ENCODE measurements at places on chromosomes 16 and 17.

GRCh38 chr16:16797239-16797638 is 418.3 kb downstream of the NPIPA7 start:
- no peak for DNase-seq

- peak; percentile 29 for DNase-seq
Observed at GRCh38 chr16:53822936-53823529, 119.1 kb downstream of the FTO start.

- no peak for DNase-seq
Observed at GRCh38 chr17:5545051-5545987, 39.0 kb downstream of the NLRP1 start.

DNA sequence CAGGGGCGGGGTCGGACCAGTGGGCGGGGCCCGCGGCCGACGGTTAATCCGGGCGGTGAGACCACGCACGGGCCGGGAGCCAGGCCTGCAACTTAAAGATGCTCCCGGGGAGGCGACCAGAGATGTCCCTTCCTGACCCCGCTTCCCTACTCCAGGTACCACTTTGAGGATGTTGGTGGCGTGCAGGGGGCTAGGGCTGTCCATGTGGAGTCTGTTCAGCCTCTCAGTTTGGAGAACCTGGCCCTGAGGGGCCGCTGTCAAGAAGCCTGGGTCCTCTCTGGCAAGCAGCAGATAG is 580 bp downstream of the RANGRF start:
- no peak for DNase-seq

GRCh38 chr17:51802544-51802943 is 356.0 kb downstream of the CA10 start:
- no peak for DNase-seq

GRCh38 chr17:7587420-7588151 is 2.3 kb downstream of the SOX15 start:
- DNase-seq = no peak

DNA sequence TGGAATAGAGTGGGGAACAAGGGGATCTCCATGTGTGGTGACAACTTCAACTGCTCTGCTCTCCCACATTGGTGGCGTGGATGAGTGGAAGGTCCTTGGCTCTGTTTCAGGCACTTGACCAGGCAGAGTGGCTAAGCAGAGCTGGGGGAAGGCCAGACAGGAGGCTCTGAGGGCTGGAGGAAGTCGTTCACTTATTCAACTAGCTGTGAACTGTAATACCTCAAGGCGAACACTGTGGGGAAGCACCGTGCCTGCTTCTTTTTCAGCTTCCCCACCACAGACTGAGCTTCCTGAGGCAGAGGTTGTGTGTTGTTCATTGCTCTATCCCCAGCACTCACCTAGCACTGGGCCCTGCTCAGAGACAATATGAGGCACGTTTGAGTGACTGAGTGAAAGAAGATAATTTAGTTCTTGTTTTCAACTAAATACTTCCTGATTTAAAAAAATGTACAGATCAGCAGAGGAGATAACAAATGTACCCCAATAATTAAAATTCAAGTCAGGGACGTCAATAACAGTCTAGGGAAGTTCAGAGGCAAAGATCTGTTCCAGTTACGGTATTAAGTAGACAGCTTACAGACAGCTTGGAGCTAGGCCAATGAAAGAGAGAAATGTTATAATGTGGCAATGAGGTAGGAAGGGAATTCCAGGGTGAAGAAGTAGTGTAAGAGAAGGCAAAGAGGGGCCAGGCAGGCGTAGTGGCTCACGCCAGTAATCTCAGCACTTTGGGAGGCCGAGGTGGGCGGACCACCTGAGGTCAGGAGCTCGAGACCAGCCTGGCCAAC is 34.7 kb downstream of the MYO18A start:
- DNase-seq = peak; percentile 74

DNA sequence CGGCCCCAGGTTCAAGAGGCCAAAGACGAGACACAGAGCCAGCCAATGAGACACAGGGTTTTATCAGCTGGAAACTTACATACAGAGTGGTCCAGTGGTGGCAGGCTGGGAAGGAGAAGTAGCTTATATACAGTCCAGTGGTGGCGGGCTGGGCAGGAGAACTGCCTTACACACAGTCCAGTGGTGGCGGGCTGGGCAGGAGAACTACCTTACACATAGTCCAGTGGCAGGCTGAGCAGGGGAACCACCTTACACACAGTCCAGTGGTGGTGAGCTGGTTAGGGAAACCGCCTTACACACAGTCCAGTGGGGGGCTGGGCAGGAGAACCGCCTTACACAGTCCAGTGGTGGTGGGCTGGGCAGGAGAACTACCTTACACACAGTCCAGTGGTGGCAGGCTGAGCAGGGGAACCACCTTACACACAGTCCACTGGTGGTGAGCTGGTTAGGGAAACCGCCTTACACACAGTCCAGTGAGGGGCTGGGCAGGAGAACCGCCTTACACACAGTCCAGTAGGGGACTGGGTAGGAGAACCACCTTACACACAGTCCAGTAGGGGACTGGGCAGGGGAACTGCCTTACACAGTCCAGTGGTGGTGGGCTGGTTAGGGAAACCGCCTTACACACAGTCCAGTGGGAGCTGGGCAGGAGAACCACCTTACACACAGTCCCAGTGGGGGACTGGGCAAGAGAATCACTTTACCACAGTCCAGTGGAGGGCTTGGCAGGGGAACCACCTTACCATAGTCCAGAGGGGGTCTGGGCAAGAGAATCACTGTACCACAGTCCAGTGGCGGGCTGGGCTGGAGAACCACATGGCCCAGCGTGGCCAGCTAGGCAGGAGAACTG is 90.9 kb downstream of the GAS7 start:
- no peak for DNase-seq

- DNase-seq = no peak
Observed at GRCh38 chr16:88850531-88851199, 6.1 kb downstream of the GALNS start.

- no peak for DNase-seq
Observed at GRCh38 chr17:78739331-78739931, 42.6 kb downstream of the CYTH1 start.

GRCh38 chr16:3536851-3537250 is 36.0 kb downstream of the CLUAP1 start:
- no peak for DNase-seq

GRCh38 chr17:46925185-46925868 is 2.4 kb downstream of the GOSR2 start:
- no peak for DNase-seq

- peak; percentile 49 for DNase-seq
Observed at GRCh38 chr16:20774703-20775362, 11.0 kb downstream of the ACSM3 start.

GRCh38 chr17:70716551-70716950 is 547.2 kb downstream of the KCNJ2 start:
- no peak for DNase-seq

GRCh38 chr17:81094509-81095382 is 59.8 kb downstream of the BAIAP2 start:
- no peak for DNase-seq

DNA sequence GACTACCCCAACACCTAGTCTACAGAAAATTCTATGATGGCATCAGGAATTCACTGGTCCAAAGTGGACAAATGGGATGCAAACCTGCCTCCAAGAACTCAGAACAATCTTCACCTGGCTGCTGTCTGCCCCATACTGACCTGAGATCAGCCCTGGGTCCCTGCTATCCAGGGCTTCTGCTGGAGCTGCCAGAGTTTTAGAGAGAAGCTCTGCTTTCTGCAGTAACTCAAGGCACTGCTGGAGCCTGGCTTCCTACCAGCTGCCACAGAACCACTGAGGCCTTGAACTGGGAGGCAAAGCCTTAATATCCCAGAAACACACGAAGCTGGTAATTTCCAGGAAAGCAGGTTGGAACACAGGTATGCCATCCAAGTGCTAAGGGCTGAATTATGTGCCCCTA is 7.5 kb downstream of the TMEM170A start:
- DNase-seq = no peak

- no peak for DNase-seq
Observed at GRCh38 chr17:50836826-50837225, 1.4 kb downstream of the WFIKKN2 start.

- DNase-seq = peak; percentile 77
Observed at GRCh38 chr16:46658925-46659324, 30.1 kb downstream of the VPS35 start.

DNA sequence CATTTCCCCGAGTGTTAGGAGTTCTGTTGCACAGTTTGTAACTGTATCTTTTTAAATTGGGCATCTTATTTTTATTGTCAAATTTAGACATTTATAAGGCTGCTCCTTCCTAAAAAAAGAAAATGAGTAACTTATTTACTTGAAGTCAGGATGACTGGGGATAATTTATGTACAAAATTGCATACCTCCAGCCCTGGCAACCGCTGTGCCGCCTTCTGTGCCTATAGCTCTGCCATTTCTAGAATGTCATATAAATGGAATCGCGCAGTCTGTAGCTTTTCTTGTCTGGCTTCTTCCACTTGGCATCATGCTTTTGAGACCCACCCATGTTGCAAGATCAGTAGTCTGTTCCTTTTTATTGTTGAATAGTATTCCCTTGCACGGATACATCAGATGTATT is 29.0 kb upstream of the GAA start:
- no peak for DNase-seq

DNA sequence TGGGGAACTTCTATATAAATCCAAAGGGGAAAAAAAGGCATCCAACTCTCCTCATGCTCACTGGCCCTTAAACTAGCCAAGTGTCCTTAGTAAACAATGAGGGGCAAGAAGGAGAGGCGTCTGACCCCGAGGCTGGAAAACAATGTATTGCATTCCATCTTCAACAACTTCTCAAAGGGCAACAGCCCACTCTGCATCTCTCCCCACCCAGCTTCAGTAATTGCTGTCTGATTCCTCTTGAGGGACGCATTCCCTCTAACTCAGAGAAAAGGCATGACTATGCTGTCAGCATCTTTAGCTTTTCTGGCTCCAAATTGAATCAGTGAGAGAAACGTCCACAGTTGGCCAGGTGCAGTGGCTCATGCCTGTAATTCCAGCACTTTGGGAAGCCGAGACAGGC is 145.8 kb downstream of the SLC39A11 start:
- DNase-seq = no peak

DNA sequence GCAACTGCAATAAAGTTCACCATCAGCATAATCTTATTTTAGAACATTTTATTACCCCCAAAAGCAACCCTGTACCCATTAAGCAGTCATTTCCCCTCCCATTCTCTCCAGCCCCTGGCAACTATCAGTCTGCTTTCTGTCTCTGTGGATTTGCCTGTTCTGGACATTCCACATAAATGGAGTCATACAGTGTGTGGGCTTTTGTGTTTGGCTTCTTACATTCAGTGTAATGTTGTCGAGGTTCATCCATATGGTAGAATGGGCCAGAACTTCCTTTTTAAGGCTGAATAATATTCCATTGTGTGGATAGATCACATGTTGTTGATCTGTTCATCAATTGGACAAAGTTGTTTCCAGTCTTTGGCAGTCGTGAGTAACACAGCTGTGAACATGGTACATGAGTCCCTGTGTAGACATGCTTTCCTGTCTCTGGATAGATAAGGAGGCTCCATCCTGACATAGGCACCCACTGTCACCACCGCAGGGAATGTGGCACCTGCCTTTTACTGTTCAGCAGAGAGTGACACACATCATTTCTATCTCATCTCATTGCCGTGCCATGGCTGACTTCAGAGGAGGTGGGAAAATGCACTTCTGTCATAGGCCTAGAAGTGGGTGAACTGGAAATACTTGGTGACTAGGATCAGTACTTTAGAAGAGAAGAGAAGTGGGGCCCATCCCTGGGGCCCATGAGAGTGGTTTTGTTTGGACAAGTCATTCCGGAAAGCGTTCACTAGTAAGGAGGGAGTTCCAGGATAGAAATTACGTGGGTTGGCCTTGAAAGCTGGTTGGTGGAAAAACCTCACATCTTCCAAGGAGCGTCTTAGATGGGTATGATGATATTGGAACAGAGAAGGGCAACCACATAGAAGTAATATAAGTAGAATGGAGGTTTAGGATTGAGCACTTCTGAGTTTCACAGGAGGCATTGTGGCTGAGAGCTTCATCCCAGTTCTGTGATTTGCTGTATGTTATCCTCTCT is 25.8 kb downstream of the EPN2 start:
- no peak for DNase-seq

- no peak for DNase-seq
Observed at GRCh38 chr16:75092777-75093176, 23.8 kb downstream of the LDHD start.

DNA sequence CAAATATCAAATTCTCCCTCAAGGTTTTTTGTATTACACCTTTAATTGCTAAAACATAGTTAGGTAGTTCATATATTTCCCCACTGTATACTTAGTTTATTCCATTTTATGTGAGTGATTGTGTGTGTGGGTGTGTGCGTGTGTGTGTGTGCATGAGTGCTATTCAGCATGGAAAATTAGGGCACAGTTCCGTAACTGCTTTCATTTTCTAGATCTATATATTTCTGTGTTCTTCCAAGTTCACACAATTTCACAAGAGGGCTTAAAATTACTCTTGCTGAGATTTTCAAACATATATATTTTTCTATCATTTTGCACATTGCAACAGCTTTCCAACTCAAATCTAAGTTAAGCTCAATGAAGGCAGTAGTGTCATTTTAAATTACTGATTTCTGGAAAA is 782.9 kb upstream of the SOX9 start:
- no peak for DNase-seq

DNA sequence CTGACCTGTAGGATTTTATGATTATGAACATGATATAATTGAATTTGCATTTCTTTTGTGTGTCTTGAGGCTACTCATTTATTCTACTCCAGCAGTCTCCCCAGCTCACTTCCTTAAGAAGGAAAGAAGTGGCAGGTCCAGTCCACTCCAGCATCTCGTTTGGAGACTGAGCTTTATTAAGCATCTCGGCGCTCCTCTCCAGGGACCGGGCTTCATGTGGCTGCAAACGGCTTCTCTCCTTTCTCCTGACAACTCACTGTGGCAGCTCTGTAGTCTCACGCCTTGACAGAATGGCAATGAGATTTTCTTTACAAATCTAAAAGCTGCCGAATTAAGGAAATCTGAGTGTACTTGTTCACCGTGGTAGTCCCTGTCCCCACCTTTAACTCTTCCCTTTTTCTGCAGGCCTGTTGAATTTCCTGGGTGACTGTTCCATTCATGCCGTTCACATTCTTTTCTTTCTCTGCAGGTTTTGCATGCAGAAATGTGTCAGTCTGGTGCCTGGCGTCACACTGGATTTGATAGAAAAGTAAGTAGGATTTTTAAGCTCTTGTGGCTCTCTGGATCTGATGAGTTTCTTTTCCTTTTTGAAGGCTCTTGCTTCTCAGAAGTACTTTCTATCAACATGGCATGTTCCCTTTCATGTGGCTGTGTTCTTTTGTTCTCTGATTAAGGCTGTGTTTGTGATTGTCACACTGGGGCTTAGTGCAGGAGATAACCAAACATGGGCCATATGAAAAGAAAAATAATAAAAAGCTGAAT is 200.5 kb upstream of the CHMP6 start:
- DNase-seq = no peak

- peak; percentile 86 for DNase-seq
Observed at GRCh38 chr17:17305281-17305801, 2.2 kb downstream of the NT5M start.

Measured in GM20000 (cell line).